Posterior cingulate gyrus (tissue), 11 donors: ENCODE measurements at places on chromosomes 4 and X.
A peak's percentile ranks its signal among the peaks of the same experiment; 100 is the strongest.

DNA sequence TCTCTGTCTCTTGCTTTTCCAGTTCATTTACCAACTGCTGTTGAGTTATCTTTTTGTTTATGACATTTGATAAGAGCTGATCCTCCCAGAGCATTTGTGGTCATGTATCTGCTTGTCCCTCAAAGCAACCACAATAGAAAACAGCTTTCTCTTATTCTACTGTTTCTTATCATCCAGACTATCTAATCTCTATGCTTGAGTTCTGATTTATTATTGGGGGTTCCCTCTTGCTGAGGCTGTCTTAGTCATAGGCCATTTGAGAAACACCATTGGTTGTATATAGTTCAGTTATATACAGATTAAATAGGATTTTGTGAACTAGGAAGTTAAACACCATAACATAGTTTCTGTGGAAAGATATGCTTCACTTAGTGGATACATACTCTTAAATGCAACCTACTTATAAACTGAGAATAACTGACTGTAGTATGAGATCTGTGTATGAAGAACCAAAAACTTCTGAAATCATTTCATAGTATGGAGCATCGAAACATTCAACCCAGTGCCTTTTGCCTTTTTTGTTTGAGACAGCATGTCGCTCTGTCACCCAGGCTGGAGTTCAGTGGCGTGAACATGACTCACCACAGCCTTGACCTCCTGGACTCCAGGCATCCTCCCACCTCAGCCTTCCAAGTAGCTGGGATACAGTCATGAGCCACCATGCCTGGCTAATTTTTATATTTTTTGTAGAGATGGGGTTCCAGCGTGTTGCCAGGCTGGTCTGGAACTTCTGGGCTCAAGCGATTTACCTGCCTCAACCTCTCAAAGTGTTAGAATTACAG is 75.8 kb downstream of the STIM2 start:
- no peak for DNase-seq

DNA sequence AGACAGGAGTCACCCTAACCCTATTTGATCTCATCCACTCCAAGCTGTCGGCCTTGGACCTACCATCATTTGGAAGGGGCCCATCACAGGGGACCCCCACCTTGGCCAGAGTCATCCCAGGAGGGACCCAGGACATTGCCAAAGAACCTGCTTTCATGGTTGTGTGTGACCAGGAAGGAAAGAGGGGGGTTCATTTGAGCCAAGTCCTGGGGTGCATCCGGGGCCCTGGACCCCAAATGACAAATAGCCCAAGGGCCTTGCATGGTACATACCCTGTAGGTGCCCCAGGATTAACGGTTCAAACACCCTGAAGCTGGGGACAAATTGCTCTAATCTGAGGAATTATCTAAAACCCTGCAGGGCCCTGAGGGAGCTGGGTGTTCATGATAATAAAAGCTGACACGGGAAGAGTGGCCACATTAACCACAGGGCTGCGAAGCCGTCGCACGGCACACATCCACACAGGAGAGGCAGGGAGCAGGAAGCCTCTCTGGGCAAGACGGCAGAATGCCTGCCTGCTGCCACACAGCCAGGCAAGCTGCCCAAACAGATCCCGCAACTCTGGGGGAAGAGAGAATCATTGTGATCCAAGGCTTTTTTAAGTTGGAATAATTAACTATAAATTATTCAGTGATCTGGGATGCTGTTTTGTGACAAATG is 28.2 kb upstream of the PPP2R2C start:
- DNase-seq, result peak; percentile 83

DNA sequence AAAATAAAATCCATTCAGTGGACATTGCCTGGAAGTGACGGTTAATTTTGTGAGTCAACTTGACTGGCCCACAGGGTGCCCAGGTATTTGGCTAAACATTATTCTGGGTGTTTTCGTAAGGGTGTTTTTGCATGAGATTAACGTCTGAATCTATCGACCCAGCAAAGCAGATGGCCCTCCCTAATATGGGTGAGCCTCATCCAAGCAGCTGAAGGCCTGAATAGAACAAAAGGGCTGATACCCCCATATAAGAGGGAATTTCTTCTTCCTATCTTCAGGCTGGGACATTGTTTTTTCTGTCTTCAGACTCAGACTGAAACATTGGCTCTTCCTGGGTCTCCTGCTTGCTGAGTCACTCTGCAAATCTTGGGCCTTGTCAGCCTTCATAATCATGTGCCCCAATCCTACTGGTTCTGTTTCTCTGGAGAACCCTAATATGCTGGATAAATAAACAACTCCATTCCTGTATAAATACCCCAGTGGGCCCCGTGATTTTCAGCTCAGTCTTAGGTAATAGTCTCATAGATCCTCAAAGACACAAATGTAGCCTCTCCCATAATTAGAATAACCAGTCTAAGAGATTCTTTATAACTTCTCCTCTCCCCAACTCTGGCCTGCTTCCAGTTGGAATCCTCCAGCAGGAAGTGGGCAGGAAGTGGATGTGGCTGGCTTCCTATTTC is 33.1 kb upstream of the DDX3X start:
- no peak for DNase-seq

GRCh38 chrX:138908577-138908976 is 197.1 kb upstream of the FGF13 start:
- DNase-seq, result no peak

DNA sequence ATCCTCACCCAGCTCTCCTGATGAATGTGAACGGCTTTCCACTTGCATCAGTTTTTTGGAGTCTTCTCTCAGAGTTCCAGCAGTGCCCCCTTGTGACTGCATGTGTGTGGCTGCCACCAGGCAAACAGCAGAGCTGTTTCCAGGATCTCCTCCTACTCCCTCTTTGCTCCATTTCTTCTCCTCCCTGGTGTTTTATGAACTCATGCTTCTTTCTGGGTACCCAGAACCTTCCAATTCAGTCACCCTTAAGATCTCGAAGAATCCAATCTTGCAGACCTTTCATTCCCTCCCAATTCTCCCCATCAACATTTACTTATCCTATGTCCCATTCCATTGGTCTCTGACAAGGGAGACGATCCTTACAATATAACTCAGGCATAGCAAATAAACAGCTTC is 6.8 kb upstream of the TCEANC start:
- DNase-seq, result peak; percentile 46

DNA sequence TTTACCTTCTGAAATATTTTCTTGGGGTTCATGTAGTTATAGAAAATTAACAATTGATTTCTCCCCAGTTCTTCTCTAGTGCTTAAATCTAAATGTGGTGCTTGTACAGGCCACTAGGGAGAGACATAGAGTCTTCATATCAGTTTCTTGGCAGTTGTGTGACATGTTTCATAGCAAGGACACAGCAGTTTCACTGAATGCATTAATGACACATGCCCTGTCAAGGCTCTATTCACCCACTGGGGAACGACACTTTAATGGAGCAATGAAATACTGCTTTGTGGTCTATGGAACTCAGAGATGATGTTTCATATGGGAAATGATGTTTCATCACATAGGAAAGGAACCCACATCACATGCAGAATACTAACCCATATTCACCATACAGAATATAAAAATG is 2.8 kb downstream of the VEGFC start:
- DNase-seq, result no peak

- DNase-seq, result no peak
These were observed 4.8 kb downstream of the FLNA start for GRCh38 chrX:154369449-154370299.

DNA sequence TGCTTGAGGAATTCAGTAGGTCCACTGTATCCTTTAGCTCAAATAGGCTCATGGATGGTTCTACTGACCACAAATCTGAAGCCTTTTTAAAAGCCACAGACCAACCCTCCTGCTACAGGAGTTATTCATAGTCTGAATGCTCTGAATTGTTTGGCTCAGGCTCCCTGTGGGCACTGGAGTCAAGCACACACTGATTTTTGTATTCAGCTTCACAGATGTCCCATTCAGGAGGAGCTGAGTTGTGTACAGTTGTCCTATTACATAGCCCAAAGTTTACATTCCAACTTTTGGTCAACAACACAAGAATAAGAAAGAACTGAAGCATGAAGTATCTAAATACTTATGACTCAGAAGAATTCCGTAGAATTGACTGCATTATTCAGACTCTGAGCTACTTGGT is 243.9 kb downstream of the UNC5C start:
- no peak for DNase-seq

- DNase-seq, result no peak
These were observed 61.9 kb downstream of the TMEM150C start for GRCh38 chr4:82499738-82500434.

- DNase-seq, result no peak
These were observed 67.2 kb upstream of the ETNPPL start for GRCh38 chr4:108829966-108830492.

DNA sequence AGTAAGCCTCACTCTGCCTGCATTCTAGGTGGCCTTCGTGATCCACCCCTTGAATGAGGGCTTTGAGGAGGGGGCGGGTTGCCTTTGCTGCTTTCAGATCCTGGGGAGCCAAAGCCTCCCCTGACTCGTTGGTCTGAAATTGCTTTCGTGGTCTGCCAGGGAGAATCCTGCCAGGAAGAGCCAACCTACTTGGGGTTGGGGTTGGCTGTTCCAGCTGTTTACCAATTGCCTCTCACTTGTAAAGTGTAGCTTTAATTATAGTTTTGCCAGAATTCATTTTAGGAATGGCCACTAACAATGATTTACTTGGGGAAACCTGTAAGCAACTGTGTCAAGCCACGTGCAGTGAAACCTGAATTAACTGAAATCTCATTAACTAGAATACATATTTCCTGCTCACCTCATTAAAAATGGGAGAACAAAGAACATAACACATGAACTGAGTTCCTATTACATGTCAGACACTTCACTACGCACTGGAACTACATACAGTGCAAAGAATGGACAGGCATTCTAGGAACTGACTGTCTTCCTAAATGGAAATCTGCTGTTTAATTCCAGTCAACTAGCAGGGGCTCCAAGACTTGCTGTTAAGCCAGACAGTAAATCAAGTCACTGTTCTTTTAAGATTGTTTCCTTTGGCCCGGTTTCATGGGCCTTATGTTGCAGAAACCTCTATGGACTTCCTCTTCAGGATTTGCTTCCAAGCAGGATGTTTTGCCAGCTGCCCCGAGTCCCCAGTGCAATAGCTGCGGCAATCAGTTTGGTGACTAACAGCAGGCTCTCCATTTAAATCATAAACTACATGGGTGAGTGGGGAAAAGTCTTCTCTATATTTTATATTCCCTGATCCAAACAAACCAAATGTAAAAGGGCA is 16.4 kb upstream of the NKRF start:
- DNase-seq, result no peak

DNA sequence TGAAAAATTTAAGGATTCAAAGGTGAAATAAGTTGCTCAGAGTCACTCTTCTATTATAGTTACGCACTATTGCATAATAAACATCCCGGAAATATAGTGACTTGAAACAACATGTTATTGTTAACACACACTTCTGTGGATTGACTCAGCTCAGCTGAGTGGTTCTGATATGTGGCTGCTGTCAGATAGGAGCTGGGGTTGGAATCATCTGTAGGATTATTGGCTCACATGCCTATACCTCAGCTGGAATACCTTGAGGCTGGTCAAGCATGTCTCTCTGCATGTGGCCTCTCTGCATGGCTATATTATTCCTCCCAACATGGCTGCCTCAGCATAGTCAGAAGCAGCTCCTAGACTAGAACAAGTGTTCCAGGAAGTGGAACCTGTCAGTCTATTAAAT is 486.7 kb upstream of the MAGEB2 start:
- DNase-seq, result no peak

DNA sequence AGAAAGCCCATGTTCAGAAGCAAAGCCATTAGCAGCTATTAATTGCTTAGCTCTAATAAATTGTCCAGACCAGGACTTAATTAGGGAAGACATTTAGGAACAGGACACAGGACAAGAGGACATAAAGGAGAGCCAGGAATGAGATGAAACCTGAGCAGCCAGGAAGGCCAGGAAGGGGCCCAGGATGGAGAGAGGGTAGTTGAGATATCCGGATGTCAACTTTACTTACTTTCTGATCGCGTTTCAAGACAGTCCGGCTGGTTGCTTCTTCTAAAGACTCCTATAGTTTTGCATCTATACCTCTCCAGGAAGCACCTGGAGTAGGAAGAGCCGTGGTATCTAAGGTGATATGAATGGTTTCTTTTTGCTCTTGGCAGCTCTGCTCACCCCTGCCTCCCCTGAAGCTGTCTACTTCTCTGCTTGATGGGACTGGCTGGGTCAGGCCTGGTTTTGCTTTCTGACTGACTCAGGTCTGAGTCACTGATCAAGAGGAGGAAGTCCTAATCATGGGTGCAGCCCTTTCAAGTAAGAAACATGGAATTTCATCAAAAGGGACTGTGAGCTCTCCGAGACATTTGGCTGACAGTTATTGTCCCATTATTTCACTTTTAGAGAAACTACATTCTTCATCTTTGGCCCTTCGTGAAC is 733.3 kb downstream of the RPA4 start:
- DNase-seq, result no peak

DNA sequence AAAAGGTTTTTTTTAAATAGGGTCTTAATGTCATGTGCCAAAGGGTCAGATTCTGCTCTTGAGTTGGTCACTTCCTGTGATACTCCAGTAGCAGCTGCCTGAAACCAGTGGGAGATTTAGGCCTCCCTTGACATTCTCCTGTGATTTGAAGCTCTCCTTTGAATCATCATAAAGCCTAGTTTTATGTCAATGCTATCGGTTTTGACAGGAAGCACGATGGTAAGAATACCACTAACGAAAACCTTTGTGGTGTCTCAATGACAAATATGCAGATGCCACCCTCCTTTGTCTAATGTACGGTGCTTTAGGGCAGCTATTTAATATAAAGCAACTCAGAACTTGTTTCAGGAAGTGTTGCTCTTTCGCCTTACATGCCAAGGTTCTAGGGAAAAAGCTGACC is 44.2 kb downstream of the CCNI start:
- DNase-seq, result no peak

- DNase-seq, result no peak
These were observed 118.8 kb upstream of the CBR4 start for GRCh38 chr4:169128902-169129301.

DNA sequence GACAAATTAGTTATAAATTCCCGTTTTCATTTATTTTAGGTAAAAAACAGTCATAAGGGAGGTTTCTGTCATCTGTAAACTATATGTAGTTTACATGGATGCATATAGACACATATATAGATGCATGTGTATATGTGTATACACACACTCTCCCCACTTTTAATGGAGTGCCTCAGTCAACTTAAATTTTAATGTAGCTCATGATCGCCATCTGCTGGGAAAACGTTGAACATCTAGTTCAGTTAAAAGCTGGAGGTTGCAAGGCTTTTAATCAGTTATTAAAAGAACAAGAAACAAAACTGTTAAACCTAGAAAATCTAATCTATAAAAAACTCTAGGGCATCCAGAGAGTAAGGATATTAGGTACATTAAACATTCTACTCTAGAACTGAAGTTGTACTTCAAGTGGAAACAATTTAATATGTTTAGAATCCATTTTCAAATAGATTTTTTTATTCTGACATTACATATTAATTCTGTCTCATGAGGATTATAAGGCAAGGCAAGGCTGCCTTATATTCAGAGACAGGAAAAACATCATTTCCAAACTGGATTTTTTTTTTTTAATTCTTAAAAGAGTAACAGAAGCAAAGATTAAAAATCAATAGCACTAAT is 122.6 kb downstream of the SHISA3 start:
- DNase-seq, result no peak

- DNase-seq, result no peak
These were observed 528.2 kb upstream of the FAT1 start for GRCh38 chr4:187251896-187252295.
